ENCODE measurements at places on chromosomes 6 and 20.
A peak's percentile ranks its signal among the peaks of the same experiment; 100 is the strongest.

GRCh38 chr20:35394271-35394670, 17.5 kb downstream of the UQCC1 start:
- DNase-seq = no peak

DNA sequence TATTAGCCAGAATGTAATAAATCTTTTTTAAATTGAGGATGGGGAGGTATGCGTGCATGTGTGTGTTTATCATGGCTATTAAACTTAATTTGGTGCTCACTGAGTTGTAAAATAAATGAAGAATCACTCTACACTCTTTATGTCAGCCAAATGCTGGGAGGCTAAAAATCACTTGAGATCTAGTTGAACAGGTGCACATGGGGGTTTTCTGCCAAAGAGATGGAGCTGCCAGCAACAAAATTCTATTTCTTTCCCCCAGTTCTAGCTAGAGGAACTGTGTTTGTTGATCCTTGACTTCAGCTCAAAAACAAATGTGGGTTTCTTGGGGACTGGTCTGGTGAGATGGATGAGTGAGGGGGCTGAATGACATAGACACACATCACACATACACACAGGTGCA, 183.3 kb upstream of the BTBD3 start:
- DNase-seq = no peak

DNA sequence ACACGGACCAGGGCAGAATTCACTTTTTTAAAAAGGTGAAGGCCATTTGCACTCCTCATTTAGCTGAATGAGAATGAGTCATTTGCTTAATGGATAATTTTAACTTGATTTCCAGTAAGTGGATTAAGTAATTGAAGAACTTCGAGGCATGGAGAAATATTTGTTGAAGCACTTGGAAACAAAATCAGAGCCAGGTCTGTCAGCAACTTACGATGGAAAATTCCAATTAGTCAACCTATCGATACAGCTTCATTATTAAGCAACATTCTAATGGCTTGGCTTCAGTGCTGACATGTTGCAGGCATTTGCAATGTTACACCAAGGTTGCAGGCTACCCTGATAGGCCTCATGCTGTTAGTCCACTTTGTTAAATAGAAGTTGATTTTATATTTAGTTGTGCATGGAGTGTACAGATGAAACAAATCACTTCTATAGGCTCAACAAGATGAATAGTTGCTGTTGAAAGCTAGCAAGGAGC, 423.5 kb upstream of the SLC35B3 start:
- no peak for DNase-seq

GRCh38 chr20:49608752-49609670, 41.1 kb upstream of the PTGIS start:
- DNase-seq = no peak

DNA sequence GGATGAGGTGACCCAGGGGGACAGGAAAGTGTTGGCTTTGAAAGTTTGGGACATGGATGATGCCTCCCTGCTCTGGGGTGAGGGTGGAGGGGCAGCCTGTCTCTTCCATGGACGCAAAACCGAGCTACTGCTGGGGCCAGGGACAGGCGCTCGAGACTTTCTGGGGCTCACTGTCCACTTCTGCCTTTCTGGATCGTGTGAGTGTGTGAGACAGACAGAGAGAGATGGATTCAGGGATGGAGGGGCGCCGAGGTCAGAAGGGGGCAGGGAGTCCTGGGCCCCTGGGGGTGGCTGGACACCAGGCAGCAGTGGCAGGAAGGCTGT, 78.0 kb upstream of the GATA5 start:
- DNase-seq = no peak

DNA sequence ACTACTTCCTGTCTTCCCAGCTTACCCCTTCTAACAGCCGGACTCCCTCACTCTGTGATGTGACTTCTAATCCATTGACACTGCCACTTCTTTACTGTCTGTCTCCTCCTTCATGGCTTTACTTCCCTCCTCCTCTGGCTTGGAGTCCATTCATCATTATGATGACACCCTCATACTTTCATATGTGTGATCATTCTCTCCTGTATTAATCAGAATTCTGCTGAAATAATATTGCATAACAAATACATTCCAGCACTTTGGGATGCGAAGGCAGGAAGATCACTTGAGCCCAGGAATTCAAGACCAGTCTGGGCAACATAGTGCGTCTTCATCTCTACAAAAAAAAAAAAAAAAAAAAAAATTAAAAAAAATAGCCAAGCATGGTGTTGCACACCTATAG, 147.9 kb upstream of the BTBD3 start:
- DNase-seq = no peak

DNA sequence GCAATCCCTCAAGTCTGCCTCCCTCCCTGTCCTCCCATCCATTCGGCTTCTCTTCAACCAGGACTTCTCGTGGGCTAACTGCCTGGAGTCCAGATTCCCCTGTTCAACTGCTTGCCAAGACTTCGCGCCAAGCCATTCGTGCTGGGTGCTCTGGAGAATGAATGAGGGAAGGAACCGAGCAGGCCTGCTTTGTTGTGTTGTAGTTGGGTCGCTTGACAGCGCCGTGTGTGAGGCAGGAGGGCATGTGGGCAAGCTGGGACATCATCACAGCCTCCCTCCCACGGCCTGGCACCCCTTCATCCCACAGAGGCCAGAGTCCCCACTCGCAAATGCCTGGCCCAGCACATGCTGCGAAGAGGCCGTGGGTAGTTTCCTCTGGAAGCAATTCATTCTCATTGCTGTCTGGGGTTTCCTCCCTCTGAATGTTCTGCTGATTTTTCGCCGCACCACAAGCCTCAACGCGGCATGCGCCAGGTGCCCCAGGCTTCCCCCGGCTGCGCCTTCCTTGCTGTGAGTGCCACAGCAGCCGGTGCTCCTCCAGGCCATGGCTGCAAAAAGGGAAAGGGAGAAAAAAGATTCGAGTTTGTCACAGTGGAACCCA, 336.0 kb downstream of the QKI start:
- DNase-seq = no peak

- DNase-seq = no peak
Observed at GRCh38 chr6:31267651-31268368, 4.1 kb downstream of the HLA-C start.

- peak; percentile 11 for DNase-seq
Observed at GRCh38 chr6:130843575-130844320, 16.5 kb downstream of the SMLR1 start.

Data from AG09319 (cell line).